ENCODE measurements at places on chromosomes 16 and 17.

GRCh38 chr17:44977814-44978550, 9.9 kb upstream of the C1QL1 start:
- DNase-seq: no peak

- DNase-seq: no peak
These were observed 134.0 kb downstream of the MYO1D start for GRCh38 chr17:32742681-32743538.

DNA sequence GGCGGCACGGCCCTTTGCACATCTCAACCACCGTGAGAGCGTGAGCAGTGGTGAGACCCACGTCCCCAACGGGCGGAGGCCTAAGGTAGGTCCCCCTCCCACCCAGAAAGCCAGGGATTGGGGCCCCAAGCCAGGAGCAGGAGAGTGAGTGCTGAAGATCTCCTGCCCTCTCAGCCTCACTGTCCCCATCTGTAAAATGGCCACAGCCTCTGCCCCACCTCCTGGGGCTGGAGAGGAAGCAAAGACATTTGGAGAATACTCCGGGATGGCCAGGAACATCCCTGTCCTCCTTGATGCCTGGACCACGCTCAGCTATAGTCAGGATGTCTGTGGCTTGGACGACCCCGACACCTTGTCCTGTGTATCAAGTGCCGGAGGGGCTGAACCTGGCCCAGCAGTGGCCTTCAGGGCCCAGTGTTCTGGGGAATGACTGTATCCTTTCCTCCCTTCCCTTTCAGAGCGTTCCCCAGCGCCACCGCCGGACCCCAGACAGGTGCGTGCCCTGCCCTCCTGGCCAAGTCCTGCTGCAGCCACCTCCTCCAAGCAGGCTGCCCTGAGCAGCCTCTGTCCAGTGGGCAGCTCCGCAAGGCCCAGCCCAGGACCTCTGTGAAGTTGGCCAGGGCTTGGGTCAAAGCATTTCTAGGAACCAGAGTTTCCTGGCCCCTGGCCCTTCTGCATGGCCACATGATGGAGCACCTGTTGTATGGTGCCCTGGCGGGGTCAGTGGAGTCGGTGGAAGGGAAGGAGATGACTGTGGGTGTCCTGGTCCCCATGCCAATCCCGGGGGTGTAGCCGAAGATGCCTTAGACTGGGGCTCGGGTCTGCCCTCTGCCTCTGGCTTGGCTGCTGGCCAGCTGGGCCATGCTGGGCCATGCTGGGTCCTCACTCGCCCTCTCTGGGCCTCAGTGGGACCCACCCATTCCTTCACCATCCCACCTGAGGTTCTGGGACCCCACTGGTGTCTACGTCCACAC, 38.4 kb downstream of the ADCY7 start:
- no peak for DNase-seq

DNA sequence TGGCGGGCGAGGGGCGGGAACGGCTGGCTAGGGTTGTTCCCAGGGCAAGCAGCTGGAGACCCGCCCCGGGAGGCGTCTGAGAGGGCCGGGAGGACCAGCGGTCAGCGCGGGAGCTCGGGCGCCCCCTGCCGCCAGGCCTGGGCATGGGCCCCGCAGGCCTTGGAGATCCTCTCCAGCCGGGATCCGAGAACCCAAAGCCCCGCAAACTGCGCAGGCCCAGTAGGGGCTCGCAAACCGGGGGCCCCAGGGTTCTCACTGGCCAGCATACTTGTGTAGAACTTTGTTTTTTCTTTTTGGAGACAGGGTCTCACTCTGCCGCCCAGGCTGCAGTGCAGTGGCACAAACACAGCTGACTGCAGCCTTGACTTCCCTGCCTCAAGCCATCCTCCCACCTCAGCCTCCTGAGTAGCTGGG, 20.8 kb upstream of the ZNF423 start:
- DNase-seq: no peak

DNA sequence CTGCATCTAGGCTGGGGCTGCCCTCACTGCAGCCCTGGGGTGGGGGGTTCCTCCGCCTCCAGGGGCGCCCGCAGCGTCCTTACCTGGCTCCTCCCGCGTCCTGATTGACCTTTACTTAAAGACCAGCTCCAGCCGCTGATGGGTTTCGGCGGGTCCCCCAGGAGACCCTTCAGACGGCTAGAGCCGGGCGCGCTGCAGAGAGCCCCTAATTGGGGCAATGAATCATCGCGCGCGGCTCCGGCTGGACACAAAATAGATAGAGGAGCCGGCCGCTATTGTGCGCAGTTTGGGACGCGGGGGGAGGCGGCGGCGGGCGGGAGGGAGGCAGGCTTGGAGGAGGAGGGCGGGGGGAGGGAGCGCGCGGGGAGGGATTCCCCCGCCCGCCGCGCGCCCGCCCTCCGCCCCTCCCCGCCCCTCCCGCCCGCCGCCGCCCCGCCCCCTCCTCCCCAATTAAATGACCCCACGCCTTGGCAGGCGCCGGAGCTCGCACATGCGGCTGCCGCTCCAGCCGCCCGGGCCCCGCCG, 56.5 kb upstream of the CIBAR2 start:
- peak; percentile 88 for DNase-seq

GRCh38 chr17:77391668-77392375, 251.1 kb downstream of the SEC14L1 start:
- DNase-seq: no peak

DNA sequence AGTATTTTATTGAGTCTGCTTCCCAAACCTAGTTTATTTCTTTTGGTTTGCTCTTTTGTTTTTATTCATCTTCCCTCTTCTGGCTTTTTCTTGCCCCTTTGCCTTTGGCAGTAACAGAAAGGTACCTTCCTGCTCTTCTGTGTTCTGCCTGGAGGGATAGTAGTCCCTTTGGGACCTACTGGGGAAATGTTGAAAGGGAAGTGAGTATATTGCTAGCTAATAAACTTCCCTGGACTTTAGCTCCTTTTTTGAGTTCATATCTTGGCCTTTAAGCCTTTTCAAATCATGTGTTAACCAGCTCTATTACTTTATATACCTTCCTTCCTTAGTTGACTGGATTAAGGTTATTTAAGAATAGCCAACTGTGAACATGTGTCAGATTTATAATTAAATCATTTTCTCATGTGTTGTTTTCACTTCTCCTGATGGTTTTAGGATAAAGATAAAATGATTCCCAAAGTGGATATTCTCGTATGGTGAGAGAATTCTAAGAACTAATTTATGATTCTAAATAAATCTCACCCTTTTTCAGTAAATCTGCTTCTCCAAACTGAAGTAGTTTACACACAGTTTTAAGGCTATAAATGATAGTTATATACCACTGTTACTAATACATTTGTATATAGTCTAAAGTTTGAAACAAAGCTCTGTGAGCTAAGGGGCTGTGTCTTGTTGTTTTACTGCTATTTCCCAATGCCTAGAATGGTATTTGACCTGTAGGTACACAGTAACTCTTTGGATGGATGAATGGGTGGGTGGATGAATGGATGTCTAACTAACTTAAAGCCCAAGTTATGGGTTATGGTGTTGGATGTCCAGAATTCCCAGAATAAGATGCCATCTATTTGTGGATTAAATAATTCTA, 45.7 kb downstream of the OMG start:
- DNase-seq: no peak

DNA sequence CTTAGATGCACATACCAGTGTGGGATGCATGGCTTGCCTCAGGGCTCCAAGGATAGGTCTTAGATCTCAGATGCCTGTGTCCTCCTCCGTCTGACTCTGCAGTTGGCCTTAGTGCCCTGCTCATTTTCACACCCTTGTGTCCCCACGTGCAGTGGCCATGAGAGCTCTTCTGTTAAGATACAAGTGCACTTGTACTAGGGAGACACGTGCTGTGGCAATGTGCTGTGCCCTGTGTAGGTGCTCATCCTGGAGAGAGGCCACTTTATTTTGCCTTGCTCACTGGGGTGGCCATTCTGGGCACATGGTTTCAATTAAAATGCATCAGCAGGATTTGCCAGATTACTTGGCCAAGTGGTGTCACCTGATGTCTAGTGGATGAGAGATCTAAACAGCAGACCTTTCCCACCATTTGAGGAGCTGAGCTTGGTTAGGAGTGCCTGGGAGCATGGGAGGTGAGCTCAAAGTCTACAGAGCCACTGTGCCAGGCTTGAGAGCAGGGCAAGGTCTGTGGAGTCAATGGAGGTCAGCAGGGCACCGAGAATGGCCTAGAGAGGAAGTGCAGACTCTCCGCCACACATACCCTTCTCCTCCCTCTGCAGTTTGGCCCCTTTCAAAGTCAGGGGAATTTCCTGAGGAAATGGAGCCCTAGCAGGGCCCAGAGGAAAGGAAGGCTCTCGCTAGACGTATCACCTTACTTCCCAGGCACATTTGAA, 25.2 kb upstream of the SMPD3 start:
- no peak for DNase-seq

DNA sequence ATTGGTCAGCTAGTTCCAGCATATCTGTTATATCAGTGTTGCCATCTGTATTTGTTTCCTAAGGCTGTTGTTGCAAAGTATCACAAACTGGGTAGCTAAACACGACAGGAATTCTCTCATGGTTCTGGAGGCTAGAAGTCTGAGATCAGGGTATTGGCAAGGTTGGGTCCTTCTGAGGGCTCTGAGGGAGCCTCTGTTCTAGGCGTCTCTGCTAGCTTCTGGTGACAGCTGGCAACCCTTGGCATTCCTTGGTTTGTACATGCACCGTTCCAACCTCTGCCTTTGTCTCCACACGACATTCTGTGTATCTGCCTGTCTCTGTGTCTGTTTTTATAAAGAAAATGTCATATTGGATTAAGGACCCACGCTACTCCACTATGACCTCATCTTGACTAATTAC, 219.9 kb upstream of the NLRP1 start:
- no peak for DNase-seq

DNA sequence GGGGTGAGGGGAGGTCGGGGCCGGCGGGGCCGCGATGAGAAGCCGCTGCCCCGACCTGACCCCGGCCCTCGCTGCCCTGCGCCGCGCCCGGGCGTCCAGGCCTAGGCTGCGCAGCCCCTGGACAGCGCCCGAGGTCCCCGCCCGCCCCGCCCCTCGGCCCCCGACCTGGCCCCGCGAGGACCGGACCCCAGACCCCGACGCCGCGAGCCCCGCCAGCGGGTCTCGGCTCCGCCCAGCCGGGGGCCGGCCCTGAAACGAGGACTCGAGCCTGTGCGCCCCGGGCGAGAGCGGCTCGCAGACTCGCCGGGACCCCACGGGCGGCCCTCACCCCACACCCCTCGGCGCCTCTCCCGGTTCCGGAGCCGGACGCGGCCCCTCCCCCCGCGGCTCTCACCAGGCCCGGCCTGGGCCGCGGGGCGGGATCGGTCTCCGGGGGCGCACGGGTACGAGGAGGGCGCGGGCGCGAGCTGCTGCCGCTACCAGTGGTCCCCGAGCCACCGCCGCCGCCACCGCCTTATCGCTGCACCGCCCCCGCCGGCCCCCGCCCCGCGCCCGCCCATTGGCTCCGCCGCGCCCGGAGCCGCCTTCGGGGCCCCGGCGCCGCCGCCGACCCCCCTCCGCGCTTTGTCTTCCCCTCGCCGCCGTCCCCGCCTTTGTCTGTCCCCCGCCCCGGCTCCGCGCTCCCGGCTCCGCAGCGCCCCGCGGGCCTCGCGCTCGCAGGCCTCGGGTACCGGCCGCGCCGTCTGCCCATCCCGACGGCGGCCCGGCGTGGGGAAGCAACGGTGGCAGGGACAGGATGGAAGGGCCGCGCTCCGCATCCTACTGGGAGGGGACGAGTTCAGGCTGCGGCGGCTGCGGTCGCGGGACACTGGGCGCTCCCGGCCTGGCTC, at the start of gene LIMD2:
Gene LIMD2 (minus strand): TSS at position 488 of the 890 bp plus-strand sequence. CDS start 827 bp downstream, outside the sequence.
- no peak for DNase-seq

- DNase-seq: no peak
These were observed 1.0 kb upstream of the YPEL3 start for GRCh38 chr16:30096862-30097563.

DNA sequence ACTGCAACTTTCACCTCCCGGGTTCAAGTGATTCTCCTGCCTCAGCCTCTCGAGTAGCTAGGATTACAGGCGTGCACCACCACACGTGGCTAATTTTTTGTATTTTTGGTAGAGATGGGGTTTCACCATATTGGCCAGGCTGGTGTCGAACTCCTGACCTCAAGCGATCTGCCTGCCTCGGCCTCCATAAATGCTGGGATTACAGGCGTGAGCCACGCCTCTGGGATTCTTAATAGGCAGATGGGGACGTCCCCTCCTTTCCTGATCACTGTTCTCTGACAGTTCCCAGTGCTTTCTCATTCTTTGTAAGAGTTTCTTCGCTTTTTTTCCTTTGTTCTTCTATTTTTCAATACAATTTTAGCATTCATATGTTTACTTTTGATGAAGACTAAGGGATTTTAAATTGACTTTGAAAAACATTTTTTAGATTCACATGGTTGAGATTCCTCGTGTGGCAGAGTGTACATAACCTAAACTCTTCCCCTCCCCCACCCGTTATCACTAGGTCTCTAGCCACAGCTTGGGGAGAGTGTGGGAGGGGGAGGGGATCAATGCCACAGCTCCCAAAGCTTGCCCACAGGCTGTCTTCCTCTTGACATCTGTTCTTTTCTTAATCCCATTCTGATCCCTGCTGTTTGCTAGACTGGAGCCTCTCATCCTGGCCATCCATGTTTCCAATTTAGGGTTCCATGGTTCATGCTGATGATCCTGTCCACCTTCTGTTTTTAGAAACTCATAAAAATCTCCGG, 11.0 kb downstream of the ADORA2B start:
- DNase-seq: no peak

GRCh38 chr16:67259705-67260104, 10.9 kb downstream of the SLC9A5 start:
- no peak for DNase-seq

DNA sequence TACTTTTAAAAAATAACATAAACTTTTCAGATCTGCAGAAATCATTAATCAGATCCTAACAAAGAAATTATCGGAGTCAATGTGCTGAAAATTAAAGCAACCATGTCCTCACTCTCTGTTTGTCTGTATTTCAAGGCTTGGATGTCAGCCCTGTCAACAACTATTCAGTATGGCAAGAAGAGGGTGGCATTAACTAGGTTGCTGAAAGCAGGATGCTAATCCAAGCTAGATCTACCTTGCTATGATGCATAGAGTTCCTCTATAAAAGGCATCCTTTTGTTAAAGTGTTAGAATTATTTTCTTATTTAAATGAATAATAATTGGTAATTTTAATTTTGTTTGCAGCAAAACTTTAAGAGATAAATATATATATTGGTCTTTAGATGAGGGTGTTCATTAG, 800.8 kb downstream of the CDH11 start:
- no peak for DNase-seq
